Neural progenitor cell (in vitro differentiated cells): ENCODE measurements at places on chromosomes 1 and 21. TPM values are rescaled to one million over a fixed set of nuclear protein-coding genes. Genes with fewer than 3 reads are reported as not detected.

GRCh38 chr1:44929531-44929930, 56.9 kb downstream of the EIF2B3 start:
- no peak for DNase-seq

DNA sequence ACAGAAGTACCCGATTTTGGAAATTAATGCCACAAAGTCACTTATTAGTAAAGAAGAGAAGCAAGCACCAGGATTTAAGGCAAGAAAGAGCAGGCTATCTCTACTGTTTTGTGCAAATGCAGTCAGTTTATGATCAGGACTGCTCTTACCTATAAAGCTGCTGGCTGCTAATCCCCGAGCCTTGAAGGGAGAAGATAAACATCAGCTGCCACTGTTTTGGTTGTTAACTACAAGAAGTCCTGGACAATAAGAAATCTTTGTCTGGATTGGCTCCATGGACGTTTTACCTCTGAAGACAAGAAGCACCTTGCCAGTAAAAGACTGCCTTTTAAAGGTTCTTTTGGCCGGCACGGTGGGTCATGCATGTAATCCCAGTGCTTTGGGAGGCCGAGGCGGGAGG, 21.4 kb downstream of the FRRS1 start:
- DNase-seq: no peak

DNAJC28 gene
- total RNA-seq: 3.8 and 4.7 TPM in 2 replicates

- no peak for DNase-seq
These were observed 42.0 kb upstream of the DUSP10 start for GRCh38 chr1:221783936-221784335.

DNA sequence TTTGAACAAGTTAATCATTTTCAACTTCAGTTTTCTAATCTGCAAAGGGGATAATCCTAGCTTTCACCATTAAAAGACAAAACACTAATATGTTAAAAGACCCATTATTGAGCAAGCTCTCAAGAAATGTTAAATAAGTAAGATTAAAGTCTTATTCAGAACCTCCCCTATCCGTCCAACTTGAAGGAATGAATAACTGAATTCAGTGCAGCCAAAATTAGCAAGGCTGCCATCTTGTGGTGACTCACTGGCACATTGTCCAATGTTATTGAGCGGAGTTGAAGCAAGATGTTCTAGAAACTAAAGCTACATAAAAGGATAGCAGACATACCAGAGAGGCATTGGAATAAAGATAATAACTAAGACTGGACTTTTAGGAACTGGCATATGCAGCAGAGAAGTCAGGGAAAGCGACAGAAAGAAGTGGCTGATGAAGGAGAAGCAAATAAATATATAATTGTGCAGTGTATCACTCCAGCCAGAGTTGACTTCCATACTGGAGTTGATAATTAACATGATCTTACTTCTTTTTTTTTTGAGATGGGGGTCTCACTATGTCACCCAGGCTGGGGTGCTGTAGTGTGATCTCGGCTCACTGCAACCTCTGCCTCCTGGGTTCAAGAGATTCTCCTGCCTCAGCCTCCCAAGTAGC, 8.2 kb upstream of the CAP1 start:
- DNase-seq: peak; percentile 71

- no peak for DNase-seq
These were observed 1067.0 kb downstream of the ADGRL2 start for GRCh38 chr1:82867781-82868180.

GRCh38 chr1:64265141-64265540, 61.7 kb downstream of the UBE2U start:
- no peak for DNase-seq

DNA sequence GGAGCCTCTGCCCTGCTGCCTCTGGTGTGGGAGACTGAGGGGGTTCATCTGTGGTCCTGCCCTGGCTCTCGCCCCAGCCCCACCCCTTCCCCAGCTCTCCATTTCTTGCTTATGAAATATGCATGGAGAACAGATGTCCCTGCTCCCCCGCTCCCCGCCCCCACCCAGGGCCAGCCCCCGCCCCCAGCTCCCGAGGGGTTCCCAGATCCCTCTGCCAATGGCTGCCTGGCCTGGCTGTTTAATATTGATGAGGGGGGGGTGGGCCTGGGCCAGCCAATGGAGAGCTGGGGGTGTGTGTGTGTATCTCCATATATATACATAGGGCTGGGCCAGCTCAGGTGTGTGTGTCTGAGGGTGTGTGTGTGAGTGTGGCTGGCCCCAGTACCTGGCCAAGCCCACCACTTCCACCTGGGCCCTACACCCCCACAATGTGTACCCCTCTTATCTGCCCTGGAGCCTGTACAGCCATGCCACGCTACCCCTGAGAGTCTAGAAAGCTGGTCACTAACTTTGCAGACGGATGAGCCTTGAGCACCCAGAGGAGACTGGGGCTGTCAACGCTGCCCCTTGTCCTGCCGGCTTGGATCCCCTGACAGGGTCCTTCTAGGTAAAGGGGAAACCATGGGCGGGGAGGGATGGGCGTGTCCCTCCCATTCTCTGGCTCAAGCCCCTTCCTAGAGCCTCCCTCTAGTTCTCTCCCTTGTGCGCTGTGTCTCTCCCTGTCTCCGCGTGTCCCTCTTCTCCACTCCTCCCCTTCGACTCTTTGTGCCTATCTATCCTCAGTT, at the start of gene NHLH1:
Gene NHLH1, plus strand, starts transcription at position 341 of the 785 bp plus-strand sequence. CDS start 3,661 bp downstream, outside the sequence.
- DNase-seq: no peak

- DNase-seq: no peak
These were observed 6.7 kb upstream of the EVI5 start for GRCh38 chr1:92791487-92792066.

CFAP74 gene
- 0.19 TPM in 1 of 2 replicates, not detected in the other for total RNA-seq

GRCh38 chr1:50699795-50700194, 260.3 kb downstream of the FAF1 start:
- DNase-seq: no peak

FCN3 gene
- total RNA-seq: not detected in 2 replicates

DNA sequence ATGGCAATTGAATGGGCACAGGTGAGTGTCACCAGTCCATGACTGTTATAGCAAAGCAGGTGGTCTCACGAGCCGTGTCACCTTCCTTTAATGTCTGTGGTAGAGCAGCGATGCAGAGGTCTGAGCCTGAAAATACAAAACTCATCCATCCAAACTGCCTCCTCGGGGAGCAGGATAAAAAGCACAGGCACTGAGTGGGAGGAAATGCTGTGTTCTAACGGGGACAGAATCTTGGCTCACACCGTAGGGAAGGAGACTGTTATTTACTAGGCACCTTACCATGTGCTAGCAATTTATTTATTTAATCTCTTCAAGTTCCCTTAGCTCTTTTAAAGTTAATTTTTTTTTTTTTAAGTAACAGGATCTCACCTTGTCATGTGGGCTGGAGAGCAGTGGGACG, 1.2 kb downstream of the ASCL5 start:
- DNase-seq: no peak

GRCh38 chr1:109134423-109134822, 20.5 kb downstream of the ELAPOR1 start:
- DNase-seq: no peak

VWA5B1 gene
- not detected in 2 replicates for total RNA-seq

- peak; percentile 76 for DNase-seq
These were observed 111.6 kb upstream of the ZC3H12A start for GRCh38 chr1:37362594-37363385.

DNA sequence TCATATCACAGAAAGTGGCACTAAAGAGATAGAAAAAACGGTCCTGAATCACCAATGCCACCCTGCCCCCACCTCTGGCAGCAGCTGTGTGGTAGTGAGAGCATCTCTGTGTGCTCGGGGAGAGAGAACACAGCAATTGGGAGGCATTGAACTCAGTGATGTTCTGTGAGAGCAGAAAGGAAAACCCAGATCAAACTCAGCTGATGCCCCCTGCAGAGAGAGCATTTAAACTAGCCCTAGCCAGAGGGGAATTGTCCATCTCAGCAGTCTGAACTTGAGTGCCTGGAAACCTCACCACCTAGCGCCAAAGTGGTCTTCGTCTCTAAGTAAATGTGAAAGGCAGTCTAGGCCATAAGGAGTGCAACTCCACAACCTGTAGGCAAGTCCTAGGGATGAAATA, 21.3 kb downstream of the SLC44A5 start:
- no peak for DNase-seq

DNA sequence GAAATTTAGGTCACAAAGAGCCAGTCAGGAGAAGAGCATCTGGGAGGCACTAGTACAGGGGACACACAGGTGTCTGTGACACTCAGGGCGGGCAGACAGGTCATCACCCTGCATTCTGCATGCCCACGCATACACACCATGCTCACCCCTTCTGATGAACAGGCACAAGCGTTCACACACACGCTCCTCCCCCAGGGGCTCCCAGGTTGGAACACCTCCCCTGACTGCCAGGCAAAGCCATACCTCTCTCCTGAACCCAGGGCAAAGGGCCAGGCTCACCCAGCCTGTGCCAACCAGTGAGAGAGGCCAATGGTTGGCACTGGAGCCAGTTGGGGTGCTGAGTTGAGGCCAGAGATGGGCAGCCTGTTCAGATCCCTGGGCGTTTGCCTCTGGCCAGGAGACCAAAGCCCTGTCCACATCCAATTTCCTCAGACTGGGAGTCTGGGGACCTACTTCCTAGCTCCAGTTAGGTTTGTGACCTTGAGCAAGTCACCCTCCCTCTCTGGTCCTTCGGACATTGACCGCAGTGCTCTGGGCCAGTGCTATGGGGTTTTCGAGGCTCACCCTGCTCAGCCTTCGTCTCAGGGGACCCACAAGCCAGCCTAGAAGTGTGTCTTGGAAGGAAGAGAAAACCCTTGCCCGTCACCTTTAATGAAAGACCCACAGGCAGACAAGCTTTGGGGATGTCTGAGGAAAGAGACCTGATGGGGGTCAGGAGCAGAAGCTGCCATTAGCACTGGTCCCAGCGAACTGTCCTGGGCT, 5.8 kb upstream of the LAD1 start:
- DNase-seq: no peak

DNA sequence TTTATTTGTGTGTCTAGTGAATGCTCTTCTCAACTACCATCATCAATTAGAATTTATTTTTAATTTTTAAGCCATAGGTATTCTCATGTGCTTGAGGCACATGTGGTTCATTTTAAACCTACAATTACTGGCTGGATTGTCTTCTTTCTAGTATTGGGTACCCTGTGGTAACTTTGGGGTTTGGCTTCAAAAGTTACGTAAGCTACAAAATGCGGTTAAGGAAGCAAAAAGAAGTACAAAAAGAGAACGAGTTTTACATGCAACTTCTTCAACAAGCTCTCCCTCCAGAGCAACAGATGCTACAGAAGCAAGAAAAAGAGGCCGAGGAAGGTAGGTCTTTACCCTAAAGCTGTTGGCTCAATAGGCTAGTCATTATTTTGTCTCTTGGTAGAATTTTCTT, 25.8 kb downstream of the MACO1 start:
- DNase-seq: no peak

HIVEP3 gene
- total RNA-seq: 0.37 and 1.1 TPM in 2 replicates

- DNase-seq: no peak
These were observed 77.0 kb upstream of the IFFO2 start for GRCh38 chr1:19033515-19033839.

GRCh38 chr1:152348447-152348846, 11.4 kb downstream of the FLG2 start:
- DNase-seq: no peak

SLC9C2 gene
- not detected in 2 replicates for total RNA-seq

DNAH14 gene
- 64.8 and 118 TPM in 2 replicates for total RNA-seq

DNA sequence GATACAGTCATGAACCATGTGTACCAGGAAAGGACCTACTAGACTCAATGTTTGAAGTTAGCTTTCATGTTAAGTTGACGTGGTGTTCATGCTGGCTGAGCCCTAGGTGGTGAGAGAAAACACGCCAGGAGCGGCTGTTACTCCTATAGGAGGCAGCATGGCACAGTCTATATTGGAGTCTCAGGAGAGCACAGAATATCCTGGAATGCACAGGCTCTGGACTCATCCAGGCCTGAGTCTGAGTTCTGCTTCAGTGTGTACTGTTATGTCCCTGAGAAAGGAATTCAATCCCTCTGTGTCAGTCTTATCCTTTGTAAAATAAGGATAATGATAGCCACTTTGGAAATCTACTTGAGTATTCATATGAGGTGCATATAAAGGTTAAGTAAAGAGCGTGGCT, 41.2 kb downstream of the DPT start:
- peak; percentile 54 for DNase-seq

S100A9 gene
- total RNA-seq: not detected in 2 replicates

SIPA1L2 gene
- total RNA-seq: 19.5 and 24.8 TPM in 2 replicates
